ENCODE measurements at places on chromosomes 12 and 14.

DNA sequence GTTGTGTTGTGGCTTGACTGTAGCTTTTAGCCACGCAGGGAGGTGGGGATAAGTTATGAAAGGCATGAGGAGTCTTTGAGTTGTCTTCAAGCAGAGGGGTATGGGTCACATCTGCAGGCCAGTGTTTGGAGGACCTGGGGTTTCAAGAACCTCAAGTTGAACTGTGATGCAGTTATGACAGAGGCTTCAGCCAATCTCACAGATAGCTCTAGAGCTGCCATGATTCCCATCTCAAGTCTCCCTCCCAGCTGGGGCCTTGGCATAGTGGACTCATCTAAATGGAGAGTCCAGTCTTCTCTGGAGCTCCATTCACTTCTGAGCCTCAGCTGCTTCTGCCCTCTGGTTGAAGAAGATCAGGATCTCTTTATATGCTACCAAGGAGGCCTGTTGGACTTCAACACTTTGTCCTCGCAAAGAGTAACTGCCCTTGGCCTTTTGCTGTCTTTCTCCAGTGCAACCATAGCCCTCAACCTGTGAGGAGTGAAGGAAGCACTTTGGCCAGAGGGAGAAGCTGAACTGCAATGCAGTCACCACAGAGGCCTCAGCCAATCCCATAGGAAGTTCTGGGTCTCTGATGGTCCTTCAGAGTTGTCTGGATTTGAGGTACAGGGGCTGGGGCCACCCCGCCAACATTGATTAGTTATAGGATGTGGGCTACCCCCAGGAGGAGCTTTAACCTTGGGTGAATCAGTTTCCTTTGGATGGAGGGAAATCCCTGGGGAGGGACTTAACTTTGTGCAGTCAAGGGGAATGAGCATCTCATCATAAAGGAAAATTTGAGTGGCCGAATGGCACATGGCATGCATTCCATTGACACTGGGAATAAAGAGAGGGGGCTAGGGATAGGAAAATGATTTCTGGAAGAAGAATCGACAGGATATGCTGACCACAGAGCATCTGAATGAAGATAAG is 230.5 kb downstream of the PCNX1 start:
- DNase-seq: no peak

DNA sequence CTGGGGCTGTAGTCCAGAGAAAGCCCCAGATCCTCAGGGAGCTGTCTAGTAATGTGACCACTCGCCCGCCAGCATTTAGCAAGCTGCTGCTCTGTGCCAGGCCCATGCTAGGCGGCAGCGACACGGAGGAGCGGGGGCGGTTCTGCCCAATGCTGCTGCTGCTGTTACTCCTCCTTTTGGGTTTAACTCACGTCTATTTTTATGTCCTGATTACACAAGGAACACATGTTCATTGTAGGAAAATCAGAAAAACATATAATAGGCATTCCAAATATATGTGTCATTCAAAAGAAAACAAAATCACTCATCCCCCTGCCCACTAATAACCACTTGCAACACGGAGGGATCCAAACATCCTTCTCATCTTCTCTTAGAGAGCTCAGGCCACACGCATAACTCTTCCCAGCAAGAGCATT is 30.4 kb downstream of the CCDC92 start:
- no peak for DNase-seq

DNA sequence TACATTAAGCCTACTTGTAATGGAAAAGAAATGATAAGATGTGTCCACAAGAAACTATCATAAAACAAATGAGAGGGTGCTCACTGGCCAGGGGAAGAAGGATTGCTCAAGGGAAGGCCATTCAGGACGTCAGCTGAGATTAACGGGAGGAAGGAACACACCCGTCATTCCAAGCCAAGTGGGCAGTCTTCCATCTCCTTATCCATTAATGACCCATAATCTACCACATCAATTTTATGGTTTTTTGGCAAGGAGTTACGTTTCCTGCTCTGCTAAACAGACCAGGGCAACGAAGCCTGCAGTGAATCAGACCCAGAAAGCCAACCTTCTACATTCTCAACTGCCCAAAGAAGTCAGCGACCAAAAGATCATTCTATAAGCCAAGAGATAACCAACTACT is 25.1 kb downstream of the PRKAB1 start:
- no peak for DNase-seq

DNA sequence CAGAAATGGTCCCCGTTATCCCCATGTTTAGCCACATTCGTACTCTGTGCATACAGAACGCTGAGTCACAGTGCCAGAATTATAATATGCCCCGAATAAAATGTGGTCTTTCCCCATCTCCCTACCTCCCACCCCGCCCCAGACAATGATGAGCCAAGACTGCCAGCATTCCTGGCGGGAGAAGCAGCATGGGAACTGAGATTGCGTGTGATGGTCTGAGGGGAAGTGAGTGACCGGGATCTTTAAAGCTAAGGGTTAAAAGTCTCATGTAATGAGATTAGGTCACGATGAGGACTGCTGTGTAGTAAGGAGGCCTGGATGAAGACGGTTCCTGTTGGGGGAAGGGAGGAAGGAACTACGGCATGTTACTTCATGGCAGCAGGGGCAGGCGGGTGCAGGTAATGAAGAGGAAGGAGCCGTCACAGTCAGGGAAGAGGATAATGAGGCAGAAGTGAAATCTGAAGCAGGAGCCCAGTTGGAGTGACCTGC is 243.3 kb upstream of the FKBP4 start:
- DNase-seq: no peak

DNA sequence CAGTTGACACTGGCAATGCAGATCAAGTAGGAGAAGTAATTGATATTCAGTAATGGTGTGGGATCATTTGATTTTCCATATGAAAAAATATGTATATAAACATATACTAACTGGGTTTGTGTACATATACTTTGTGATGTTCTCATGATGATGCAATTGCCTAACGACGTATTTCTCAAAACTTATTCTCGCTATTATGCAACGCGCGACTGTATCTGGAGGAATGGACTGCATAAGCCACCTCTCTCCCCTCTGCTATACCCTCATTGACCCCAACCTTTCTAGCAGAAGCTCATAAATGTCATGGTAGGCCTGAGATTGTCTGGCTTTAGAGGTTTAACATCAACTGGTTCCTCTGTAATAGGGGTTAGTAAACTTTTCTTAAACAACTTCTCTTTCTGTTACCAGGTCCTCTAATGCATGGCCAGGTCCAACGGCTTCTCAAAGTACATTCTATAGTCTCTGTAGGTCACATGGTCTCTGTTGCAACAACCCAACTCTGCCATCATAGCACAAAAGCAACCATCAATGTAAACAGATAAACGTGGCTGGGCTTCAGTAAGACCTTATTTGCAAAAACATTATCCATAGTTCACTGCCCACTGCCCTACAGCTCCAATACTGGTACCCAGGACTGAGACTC is 59.3 kb downstream of the FOXN3 start:
- no peak for DNase-seq

Data from activated CD4-positive, alpha-beta T cell treated with anti-CD3 and anti-CD28 coated beads, Interleukin-2, amount 50 U/mL, for 4 hours (primary cell).